Activated naive CD8-positive, alpha-beta T cell treated with anti-CD3 and anti-CD28 coated beads for 36 hours (primary cell): ENCODE measurements at places on chromosomes 13 and 19. TPM values are rescaled to one million over a fixed set of nuclear protein-coding genes. Genes with fewer than 3 reads are reported as not detected.

N4BP2L2 gene
- total RNA-seq: 66.7 TPM

GZMM gene
- total RNA-seq: 42.0 TPM

ATP8B3 gene
- 2.7 TPM for total RNA-seq

IGSF23 gene
- total RNA-seq: not detected

GRCh38 chr13:41064493-41064892, 3.2 kb downstream of the WBP4 start:
- peaks cover 29% of the 10 kb centered on the region for H3K36me3 ChIP-seq
- H3K4me1 ChIP-seq: peaks cover 35% of the 10 kb centered on the region
- H3K4me3 ChIP-seq: no peak overlapping the region
- H3K27ac ChIP-seq: no peak overlapping the region

DNA sequence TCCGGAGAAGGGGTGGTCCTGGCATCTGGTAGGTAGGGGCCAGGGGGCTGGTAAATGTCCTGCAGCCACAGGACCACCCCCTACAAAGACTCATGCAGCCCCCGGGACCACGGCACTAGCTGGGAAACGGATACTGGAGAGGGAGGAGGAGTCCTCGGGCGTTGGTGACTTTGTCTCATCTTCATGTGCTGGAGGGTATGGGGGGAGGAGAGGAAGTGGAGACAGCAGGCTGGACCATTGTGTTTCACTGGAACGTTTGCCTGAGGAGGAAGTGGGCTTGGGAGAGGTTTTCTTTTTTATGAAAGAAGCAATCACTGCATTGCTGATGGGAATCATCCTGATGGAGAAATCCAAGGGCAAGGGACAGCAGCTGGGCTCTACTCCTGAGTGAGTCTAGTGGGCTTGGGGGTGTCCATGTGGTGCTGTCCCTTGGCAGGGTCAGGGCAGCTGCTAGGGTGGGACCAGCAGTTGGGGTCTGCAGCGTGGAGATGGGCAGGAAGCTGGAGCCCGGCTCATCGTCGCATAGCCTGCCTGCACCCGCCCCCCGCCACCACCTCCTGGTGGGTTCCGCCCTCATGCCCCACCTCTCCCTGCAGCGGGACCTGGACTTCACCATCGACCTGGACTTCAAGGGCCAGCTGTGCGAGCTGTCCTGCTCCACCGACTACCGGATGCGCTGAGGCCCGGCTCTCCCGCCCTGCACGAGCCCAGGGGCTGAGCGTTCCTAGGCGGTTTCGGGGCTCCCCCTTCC, 1.7 kb upstream of the ADM5 start:
- peaks cover 23% of the 10 kb centered on the region for H3K27me3 ChIP-seq
- H3K36me3 ChIP-seq: peaks cover 42% of the 10 kb centered on the region
- no peak overlapping the region for H3K4me3 ChIP-seq
- H3K4me1 ChIP-seq: peaks cover 36% of the 10 kb centered on the region

DNA sequence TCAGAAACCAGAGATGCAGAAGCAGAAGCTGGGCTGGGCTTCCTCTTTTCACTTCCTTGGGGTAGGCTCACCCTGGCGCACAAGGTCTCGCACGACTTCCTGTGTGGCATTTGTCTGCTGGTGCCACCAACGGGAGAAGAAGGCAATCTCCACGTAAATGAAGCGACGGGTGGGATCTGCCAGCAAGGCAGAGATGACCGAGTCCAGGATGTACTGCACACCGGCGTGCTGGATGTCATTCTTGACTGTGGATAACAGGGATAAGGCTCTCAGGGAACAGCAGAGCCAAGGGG, 1.3 kb downstream of the MAN2B1 start:
- peaks cover 44% of the 10 kb centered on the region for H3K36me3 ChIP-seq
- peak overlapping the region; percentile 89 for H3K4me3 ChIP-seq
- peak; percentile 61 for DNase-seq

- no peak overlapping the region for H3K27ac ChIP-seq
- DNase-seq: no peak
- H3K27me3 ChIP-seq: no peaks in the 10 kb centered on the region
- H3K36me3 ChIP-seq: no peaks in the 10 kb centered on the region
Measured at GRCh38 chr13:63449550-63449949, 2033.9 kb upstream of the PCDH20 start.

DNA sequence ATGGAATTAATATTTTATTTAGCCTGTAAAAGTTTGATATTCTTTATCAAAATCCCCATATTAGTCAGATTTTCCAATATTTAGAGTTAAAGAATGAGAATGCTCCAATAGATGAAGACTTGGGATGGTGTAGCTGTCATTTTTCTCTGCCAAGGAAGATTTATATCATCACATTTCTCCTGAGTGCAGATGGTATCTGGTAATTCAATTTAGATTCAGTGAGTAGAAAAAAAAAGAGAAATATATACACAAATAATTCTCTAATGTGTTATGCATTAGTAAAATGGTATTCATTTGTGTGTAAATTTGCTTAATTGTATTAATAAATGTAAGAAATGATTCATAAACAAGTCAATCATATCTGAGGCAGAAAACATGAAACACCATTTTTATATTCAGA, 1508.7 kb upstream of the PCDH20 start:
- no peaks in the 10 kb centered on the region for H3K4me1 ChIP-seq
- no peaks in the 10 kb centered on the region for H3K27me3 ChIP-seq
- H3K4me3 ChIP-seq: no peak overlapping the region

DNA sequence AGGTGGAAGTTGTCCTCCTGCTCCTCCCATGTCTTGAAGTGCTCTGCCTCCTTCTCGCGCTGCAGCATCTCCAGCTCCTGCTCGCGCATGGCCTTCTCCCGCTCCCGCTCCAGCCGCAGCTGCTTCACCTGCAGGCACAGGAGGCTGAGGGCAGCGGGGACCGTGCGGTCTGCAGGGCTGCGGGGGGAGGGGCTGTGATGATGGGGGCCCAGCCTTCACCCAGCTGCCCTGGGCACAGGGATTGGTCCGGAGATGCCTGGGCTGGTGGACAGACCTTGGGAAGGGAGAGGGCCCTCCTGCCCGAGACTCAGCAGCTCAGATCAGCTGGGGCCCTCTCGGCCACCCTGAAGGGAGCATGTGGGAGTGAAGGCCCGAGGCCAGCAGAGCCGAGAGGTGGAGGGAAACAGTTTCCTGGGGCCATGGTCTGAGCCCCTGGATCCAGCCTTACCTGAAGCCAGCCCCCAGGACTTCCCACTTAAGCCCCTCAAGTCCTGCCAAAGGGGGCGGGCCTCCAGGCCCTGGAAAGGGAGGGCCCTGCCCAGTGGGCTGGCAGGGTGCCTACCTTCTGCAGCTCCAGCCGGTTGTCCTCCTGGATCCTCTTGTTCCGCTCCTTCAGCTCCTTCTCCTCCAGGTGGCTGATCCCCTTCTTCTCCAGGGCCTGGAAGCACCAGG, 6.3 kb downstream of the CACTIN start:
- H3K27ac ChIP-seq: no peak overlapping the region
- H3K4me3 ChIP-seq: no peak overlapping the region
- peaks cover 5% of the 10 kb centered on the region for H3K36me3 ChIP-seq
- DNase-seq: no peak
- H3K27me3 ChIP-seq: no peaks in the 10 kb centered on the region

DNA sequence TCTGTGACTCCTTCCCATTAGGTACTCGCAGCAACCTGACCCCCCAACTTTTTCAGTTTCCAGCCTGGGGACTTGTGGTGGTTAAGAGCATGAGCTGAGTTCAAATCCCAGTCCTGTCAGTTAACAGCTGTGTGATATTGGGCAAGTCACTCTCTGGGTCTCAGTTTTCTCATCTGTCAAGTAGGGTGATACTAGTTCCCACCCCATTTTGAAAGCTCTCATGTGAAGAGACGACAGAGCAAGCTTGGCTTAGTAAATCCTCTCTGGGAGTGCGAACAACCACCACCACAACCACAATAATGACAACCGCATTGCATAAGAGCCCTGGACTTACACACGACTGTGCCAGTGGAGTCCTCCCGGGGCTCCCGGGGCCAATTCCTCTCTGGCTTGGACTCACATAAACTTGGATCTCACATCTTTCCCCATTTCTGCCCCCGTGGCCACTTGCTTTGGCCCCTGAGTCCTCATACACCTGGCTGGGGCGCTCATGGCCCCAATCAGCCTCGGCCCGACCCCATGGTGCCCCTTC, 454 bp downstream of the BLVRB start:
- peak overlapping the region; percentile 83 for H3K4me3 ChIP-seq
- DNase-seq: no peak
- peaks cover 10% of the 10 kb centered on the region for H3K27me3 ChIP-seq
- peak overlapping the region; percentile 74 for H3K27ac ChIP-seq
- H3K36me3 ChIP-seq: no peaks in the 10 kb centered on the region
